Bronchial epithelial cell (primary cell): ENCODE measurements at places on chromosomes 5 and 9. TPM values are rescaled to one million over a fixed set of nuclear protein-coding genes. Genes with fewer than 3 reads are reported as not detected.

The FGF18 gene
- under 0.01 TPM in 1 of 2 replicates, not detected in the other for total RNA-seq

The SLC46A2 gene
- not detected in 2 replicates for total RNA-seq

The WNT8A gene
- not detected in 2 replicates for total RNA-seq

The OMD gene
- total RNA-seq: not detected in 2 replicates

The CORO2A gene
- 22.1 and 34.7 TPM in 2 replicates for total RNA-seq

The ARL15 gene
- 13.7 and 19.1 TPM in 2 replicates for total RNA-seq

The GLRA1 gene
- not detected in 2 replicates for total RNA-seq

The RAB3C gene
- not detected in 2 replicates for total RNA-seq

The AGXT2 gene
- not detected in 2 replicates for total RNA-seq

The NSMF gene
- 15.1 and 17.9 TPM in 2 replicates for total RNA-seq

The OR1L1 gene
- total RNA-seq: not detected in 2 replicates

The ACOT12 gene
- total RNA-seq: not detected in 2 replicates

The SPATA31C1 gene
- total RNA-seq: not detected in 2 replicates

The ANKRD20A1 gene
- total RNA-seq: under 0.01 and 0.26 TPM in 2 replicates

The PRLR gene
- total RNA-seq: not detected in 2 replicates

The LSM11 gene
- total RNA-seq: 2.9 and 4.5 TPM in 2 replicates

The PCDHGA4 gene
- 0.26 and 0.53 TPM in 2 replicates for total RNA-seq

The FOXD4L6 gene
- 0.13 TPM in 1 of 2 replicates, not detected in the other for total RNA-seq

The FST gene
- 12.8 and 85.0 TPM in 2 replicates for total RNA-seq

The NR6A1 gene
- 2.9 TPM in 2 replicates for total RNA-seq

The NEURL1B gene
- total RNA-seq: 4.7 and 6.4 TPM in 2 replicates

The CBY3 gene
- not detected in 2 replicates for total RNA-seq

The RFESD gene
- total RNA-seq: 1.6 and 2.2 TPM in 2 replicates

The PRDM9 gene
- under 0.01 TPM in 1 of 2 replicates, not detected in the other for total RNA-seq

The FAM153A gene
- total RNA-seq: 0.26 and 0.64 TPM in 2 replicates
